Nephron progenitor cell (in vitro differentiated cells): ENCODE measurements at places on chromosomes 3 and 15.
A peak's percentile ranks its signal among the peaks of the same experiment; 100 is the strongest.

DNA sequence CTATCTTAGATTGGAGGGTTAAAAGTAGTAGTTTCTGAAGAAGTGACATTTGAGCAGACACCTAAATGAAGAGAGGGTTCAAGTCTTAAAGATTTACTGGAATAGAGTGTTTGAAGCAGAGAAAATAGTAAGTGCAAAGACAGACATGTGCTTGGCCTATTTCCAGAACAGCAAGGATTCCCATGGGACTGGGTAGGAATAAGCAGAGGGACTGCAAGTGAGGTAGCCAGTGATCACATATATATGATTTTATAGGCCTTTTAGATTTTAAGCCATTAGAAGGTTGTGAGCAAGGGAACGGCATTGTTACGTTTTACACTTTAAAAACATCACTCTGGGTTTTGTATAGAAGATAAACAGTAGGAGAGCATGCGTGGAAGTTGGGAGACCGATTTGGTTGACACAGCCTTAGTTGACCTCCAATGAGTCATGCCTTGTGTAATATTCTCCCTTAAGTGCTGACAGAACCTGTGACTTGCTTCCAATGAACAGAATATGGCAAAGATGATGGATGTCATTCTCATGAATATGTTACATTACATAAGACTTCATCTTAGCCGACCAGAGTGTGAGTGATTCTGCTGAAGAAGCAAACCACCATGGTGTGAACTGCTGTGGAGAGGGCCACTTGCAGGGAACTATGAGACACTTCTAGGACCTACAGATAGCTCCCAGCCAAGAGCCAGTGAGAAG lies 37.1 kb upstream of the SLC4A7 start:
- DNase-seq: no peak

- DNase-seq: no peak
These were observed 332.3 kb upstream of the SATB1 start for GRCh38 chr3:18757476-18757875.

GRCh38 chr15:55819397-55820034 lies 76.6 kb upstream of the PRTG start:
- DNase-seq: peak; percentile 17

- no peak for DNase-seq
These were observed 167.8 kb downstream of the PTPRG start for GRCh38 chr3:61729038-61729634.

- peak; percentile 43 for DNase-seq
These were observed 313.3 kb downstream of the SATB1 start for GRCh38 chr3:18111796-18112232.

GRCh38 chr15:69748576-69749185 lies 296.1 kb downstream of the RPLP1 start:
- DNase-seq: no peak

GRCh38 chr3:184235381-184236032 lies 6.1 kb downstream of the VWA5B2 start:
- no peak for DNase-seq

- no peak for DNase-seq
These were observed 232.5 kb downstream of the FOXP1 start for GRCh38 chr3:71350998-71351397.

GRCh38 chr3:80889535-80889934 lies 871.9 kb downstream of the GBE1 start:
- DNase-seq: no peak

GRCh38 chr3:137771401-137772213 lies 7.5 kb downstream of the SOX14 start:
- DNase-seq: peak; percentile 28

DNA sequence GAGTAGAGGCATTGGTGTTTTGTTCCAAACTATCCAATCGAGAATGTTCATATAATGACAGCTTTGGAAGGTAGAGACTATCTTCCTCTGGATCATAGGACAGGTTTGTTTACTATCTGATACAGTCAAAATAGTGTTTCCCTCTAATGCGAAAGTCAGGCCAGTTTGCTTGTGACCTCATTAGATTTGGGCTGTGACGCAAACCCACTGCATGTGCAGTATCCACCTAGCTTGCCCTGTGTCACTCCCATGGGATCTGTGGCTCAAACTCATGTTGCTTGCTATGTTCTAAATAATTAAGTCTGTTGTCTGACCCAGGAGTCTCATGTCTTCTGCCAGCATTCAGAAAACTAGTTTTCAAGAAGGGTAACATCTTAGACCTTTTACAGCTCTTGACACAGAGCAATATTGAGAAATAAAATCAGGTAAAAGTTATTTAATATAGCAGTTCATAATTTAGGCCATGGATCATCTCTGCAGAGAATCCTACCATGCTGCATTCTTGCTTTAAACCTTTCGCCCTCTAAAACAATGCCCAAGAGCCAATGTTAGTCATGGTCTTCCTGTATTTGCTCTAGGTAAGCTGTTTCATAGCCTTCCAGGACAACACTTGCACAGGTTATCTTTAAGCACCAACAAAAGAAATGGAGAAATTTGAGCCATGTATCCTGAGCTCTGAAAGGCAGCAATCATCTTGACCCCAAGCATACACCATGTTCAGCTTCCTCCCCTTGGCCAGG lies 26.4 kb downstream of the NIT2 start:
- no peak for DNase-seq

GRCh38 chr3:122533480-122533879 lies 18.7 kb upstream of the KPNA1 start:
- no peak for DNase-seq

DNA sequence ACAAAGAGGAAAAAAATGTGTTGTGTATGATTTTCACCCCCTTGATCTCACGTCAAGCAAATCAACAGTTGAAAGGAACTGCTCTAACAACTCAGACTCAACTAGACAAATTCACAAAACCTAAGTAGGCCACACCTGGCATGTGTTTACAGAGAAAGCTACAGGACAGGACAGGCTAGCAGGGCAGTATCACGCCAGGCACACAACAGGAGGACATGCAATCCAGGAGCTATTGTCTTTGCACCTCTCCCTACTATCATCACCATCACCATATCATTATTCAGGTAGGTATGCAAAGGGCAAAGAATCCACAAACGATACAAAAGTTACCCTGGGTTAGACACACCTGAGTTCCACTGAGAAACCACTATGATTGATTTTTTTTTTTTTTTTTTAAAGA lies 86.4 kb downstream of the TBL1XR1 start:
- no peak for DNase-seq

DNA sequence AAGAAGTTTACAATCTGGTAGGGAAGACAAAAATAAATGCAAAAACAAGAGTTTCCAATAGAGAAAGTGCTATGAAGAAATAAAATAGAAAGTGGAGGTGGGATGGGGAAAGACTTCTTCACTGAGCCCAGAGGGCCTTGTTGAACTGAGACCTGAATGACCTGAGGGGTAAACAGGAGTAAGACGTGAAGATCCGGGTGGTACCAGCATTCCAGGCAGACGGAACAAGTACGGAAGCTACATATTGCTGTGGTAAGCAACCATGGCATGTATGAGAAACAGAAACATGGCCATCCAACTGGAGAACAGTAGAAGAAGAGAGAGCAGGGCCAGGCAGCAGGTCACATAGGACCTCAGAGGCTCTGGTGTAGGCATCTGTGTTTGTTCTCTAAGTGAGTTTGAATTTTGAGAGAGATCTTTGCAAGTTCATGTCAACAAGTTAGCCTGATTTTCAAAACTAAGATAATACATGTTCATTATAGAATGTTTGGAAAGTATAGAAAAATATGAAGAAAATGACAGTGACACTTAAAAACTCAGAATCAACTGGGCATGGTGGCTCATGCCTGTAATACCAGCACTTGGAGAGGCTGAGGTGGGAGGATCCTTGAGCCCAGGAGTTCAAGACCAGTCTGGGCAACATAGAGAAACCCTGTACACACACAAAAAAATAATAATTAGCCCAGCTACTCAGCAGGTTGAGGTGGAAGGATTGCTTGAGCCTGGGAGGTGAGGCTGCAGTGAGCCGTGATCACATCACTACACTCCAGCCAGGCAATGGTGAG lies 64.3 kb downstream of the SLC49A4 start:
- DNase-seq: no peak

- no peak for DNase-seq
These were observed at the start of gene VILL for GRCh38 chr3:37990527-37990926. Gene VILL (plus strand): TSS chr3:37990786. CDS start chr3:37993673, 2,887 bp downstream.

- DNase-seq: peak; percentile 18
These were observed 142.3 kb downstream of the TMCO5A start for GRCh38 chr15:38076786-38077185.

GRCh38 chr3:138367911-138368310 lies 19.5 kb downstream of the MRAS start:
- DNase-seq: no peak

DNA sequence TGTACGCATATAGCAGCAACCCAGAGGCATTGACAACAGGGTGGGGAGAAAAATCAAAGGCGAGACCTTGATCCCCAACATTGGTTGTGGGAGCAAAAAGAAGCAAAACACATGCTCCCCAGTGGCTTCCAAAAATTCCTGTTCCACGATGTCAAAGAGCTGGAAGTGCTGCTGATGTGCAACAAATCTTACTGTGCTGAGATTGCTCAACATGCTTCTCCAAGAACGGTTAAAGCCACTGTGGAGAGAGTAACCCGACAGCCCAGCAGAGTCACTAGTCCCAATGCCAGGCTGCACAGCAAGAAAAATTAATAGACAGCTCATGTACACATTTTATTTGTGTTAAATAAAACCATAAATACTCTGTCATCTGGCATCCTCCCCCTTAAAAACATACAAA lies 179.9 kb upstream of the PFN2 start:
- no peak for DNase-seq

DNA sequence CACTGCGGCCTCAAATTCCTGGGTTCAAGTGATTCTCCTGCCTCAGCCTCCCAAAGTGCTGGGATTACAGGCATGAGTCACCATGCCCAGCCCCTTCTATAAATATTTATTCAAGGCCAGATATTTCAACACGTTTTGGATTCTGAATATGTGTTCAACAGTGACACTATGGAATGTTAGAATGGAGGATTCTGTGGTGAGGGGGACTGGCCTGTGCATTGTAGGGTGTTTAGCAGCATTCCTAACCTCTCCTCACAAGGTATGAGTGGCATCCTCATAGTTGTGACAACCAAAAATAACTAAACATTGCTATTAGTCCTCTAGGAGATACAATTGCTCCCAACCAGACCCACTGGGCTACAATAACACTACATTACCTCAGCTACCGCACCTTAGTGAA lies 104.0 kb upstream of the ATP10A start:
- DNase-seq: no peak

DNA sequence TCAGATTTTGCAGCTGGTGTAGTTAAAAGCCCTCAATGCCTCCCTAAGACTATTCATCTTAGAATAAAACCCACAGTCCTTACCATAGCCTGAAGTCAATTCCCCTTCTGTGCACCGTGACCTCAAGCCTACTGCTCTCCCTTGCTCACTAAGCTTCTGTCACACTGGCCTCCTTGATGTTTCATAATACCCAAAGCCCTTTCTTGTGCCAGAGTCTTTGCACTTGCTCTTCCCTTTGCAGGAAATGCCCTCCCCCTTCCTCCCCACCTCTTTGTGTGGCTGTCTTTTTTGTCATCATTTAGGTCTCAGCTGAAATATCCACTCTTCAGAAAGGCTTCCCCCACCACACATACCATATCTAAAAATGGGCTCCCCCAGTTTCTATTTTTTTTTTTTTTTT lies 4.2 kb upstream of the PLEKHO2 start:
- DNase-seq: no peak

- DNase-seq: no peak
These were observed 46.4 kb upstream of the SYNM start for GRCh38 chr15:99058421-99058870.

DNA sequence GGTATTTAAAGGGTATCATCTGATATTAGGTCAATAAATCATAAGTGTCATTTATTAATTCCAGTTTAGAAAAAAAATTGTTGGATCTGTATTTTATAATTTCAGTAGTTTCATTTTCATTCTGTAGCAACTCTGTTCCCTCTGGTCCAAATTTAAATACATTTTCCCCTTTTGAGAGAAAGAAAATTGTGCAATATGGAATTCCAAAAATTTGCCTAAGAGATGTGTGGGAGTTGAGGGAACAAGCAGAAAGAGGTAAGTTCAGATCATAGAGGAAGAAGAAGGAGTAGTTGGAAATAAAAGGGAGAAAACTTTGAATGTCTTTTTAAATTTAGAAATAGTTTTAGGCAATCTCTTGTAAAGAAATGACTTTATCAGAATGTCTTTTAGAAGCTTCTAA lies 48.9 kb upstream of the MME start:
- DNase-seq: no peak

DNA sequence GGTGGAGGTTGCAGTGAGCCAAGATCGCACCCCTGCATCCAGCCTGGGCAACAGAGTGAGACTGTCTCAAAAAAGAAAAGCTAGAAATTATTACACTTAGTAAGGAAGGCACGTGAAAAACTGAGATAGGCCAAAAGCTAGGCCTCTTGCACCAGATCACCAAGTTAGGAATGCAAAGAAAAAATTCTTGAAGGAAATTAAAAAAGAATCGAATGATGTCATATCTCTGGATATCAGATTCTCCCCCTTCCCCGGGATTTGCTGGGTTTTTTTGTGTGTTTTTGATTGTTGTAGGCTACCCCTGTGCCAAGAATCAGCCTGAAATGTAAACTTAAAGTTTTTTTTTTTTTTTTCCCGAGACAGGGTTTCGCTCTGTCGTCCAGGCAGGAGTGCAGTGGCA lies 17.4 kb downstream of the PTPN23 start:
- no peak for DNase-seq

DNA sequence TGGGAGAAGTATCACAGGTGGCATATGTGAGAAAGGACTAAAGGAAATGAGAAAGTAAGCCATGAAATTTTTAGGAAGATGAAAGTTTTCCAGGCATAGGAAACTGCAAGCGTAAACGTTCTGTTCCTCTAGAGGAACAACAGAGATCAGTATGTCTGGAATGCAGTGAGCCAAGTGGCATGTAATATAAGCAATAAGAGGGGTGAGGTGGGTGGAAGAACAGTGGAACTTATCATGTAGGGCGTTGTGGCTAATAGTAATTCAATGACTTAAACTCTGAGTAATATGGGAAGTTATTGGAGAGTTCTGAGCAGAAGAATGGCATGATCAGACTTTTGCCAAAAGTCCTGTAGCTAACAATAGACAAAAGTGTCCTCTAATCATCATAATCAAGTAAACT lies 902.9 kb downstream of the EPHA3 start:
- DNase-seq: no peak

DNA sequence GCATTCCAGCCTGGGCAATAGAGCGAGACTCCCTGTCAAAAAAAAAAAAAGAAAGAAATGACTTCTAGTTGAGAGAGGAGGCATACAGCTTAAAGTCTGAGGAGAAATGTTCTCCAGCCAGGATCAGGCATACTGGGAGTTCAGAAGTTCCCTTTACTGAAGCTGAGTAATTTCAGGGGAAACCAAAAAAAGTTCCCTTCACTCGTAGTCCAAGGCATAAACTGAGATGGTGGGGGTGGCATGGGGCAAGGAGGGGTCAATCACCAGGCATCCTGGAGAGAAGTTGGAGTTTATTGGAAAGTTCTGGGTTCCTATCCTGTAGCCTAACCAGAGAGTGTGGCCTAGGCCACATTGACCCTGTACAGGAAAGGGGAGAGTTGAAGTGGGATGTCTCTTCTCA lies 5.9 kb downstream of the GPX1 start:
- no peak for DNase-seq
